Cardiac fibroblast (primary cell): ENCODE measurements at places on chromosomes 1 and 21.
A peak's percentile ranks its signal among the peaks of the same experiment; 100 is the strongest.

DNA sequence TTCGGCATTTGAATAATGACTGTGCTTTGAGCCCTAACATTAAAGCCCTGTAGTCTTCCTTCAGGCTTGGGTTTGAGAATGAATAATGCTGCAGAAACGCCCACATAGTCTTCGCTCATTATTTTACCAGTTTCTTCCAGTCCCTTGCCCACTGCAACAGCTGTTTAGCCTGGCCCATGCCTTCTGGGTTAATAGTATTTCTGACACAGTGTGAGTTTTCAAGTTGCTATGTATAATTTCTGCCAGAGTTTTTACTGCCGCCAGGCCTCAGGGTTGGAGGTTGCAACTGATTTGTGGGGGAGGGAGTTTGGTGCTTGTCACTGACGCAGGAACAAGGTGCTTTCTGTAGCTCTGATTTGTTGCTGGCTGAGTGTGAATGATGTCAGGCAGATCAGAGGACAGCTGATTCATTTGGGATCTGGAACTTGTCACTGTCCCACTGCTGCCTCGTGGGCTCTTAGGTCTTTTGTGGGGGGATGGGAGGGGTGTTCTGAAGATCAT lies 109.8 kb downstream of the MAST2 start:
- DNase-seq = peak; percentile 90

DNA sequence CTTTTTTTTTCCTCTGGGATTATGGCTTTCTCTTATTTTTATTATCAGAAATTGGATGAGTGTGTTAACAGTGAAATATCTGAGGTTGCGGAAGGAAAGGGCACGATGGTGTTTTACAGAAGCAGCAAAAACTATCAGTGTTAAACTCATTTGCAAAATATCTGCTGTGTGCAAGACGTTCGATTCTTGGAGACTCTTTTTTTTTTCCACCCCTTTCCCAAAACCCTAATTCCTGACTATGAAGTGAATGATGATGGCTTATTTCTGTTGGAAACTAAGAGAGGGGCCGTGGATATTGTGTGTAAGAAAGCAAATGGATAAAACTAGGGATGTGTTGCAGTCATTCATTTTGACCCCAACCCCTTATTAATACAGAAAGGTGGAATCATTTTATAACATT lies 677 bp downstream of the NCAM2 start:
- no peak for DNase-seq

GRCh38 chr1:107949467-107950253 lies 15.3 kb downstream of the VAV3 start:
- DNase-seq = no peak

GRCh38 chr21:36700971-36701755 lies 2.2 kb downstream of the SIM2 start:
- no peak for DNase-seq

GRCh38 chr21:32135401-32136363 lies 143.2 kb downstream of the MIS18A start:
- peak; percentile 0 for DNase-seq

DNA sequence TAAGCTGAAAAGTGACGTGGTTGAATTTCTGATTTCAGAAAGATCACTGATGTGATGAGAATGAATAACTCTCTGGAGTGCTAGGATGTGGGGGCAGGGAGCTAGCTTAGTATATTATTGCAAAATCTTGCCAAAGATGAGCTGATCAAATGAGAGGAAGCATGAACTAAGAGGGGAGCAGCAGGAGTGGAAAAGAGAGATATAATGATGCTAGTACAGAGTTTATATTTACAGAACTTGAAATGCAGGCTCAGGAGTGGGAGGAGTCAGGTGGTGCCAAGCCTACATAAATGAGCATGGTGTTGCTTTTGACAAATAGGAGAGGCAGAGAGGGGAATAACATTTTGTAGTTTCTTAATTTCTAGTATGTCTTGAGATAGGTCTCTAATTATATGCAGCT lies 38.1 kb upstream of the NBL1 start:
- DNase-seq = peak; percentile 39

DNA sequence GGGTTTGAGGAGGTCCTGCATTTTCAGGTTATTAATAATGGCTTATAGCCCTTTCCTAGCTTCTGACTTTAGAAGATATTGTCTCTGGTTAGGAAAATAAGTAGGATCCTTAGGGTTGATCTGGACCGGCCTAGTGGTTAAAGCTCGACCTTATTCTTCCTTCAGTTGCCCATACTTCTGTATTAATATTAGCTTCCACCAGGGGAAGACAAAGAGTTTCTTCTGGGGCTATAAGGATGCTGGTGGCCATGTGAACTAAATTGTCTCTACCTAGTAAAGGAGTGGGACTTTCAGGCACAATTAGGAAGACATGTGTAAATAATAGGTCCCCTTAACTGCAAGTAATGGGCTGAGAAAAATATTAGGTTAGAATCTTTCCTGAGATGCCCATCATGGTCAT lies 20.6 kb upstream of the FCGR2A start:
- DNase-seq = no peak

- DNase-seq = no peak
These were observed 21.3 kb downstream of the PDE4B start for GRCh38 chr1:65813956-65814355.

- DNase-seq = no peak
These were observed 13.4 kb downstream of the FCRL4 start for GRCh38 chr1:157584503-157584902.

DNA sequence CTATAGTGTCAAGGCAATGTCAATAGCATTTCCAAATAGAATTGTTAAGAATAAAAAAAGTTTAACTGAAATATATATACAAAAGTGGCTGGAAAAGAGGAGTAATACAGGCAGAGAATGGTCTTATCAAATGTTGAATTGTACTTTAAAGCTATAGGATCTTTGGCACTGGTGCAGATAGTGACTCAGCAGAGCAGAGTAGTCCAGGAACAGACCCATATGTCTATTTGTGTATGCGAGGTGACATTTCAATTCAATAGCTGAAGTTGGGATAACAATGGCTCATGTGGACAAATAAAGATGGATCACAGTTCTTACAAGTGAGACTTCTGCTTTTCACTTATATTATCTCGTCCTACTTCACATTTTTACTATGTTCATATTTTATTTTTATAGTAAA lies 543.0 kb upstream of the B3GALT2 start:
- DNase-seq = no peak

DNA sequence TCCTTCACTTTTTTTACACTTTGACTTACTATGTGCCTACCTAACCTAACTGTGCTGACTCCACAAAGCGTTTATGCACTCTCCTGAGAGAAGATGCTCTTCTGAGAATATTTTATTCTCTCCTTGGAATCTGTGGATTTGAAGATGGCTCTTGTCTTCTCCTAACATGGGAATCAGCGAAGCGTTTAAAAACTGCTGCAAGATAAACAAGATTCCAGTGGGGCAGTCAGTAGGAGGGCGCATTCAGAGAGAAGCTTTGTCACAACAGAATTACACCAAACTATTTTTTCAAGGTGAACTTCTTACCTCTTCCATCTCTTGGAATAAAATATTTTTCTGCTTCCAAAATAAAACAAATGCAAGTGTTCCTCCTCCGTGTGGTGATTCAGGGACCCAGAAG lies 113.1 kb downstream of the FOXD2 start:
- no peak for DNase-seq

DNA sequence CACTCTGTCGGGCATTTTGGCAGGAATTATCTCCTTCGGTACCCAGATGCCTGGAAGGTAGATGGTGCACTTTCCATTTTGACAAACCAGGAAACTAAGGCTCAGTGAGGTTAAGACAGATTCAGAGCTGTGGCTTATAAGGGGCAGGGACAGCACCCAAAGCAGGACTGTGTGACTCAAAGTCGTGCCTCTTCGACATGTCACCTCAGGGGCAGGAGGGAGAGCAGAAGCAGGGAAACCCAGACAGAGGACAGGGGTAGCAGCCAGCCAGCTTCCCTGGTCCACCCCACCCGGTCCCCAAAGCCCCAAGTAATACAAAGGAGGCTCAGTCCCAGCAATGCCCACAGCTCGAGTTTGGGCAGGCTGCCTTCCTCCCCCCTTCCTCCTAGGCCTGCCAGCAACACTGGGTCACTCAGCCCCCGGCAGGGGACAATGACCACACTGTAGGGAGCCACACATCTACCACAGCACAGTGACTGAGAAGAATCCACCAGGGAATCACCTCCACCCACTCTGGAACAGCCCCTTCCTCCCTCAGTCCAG lies 2.5 kb downstream of the RHOC start:
- DNase-seq = no peak

DNA sequence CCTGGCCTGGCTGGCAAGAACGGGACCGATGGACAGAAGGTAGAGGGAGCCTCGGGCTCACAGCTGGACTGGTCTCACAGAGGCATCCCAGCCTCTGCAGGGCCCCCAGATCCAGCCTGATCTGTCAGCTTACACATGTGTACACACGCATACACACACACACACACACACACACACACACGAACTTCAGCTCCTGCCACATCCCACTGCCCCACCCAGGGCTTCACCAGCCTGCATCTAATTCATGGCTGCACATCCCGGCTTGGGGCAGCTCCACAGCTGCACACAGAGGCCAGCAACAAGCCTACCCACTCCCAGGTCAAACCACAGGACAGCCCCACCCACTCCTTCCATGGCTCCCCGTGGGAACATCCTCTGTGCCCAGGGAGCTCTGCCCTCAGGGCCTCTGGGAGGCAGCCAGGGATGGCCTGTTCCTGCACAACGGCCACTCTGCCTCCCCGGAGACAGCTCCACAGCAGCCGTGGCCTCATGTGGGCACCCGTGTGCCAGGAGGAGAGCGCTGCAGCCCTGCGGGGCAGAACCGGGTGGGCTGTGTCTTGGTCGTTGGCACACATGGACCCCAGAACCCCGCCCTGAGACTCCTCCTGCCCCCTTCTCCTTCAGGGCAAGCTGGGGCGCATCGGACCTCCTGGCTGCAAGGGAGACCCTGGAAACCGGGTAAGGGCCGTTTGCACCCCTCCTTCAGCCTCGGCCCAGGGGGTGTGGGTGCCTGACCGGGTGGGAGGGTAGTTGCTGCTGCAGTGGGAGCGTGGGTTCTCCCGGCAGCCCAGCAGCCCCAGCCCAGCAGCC lies 19.1 kb downstream of the COL6A2 start:
- DNase-seq = no peak

GRCh38 chr21:36966821-36967768 lies 626 bp upstream of the HLCS start:
- peak; percentile 25 for DNase-seq

GRCh38 chr1:202216691-202217090 lies 23.1 kb downstream of the LGR6 start:
- no peak for DNase-seq

DNA sequence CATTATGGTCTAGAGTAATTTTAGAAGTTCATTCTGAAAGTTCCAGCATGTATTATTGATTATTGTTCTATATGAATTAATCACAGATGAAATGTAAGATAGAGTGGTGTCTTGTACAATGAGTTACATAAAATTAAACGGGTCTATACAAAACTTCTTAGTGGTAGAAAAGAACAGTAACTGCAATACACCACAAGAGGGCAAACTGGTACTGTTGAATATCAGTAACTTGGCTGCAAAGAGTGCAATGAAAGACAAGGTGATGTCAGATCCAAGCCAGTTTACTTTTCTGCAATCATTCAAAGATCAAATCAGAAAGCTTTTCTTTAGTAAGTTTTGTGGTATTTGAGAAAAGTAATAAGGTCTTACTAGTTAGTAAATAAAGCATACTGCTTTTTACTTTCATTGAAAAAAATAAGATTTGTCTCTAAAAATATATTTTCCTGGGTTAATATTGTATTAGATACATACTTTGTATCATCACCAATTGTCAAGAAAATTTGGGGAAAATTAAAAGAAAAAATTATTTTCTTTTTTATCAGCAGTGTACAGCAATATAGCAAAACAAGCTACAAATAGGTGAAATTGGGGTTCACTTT lies 66.4 kb upstream of the BTG3 start:
- peak; percentile 79 for DNase-seq

DNA sequence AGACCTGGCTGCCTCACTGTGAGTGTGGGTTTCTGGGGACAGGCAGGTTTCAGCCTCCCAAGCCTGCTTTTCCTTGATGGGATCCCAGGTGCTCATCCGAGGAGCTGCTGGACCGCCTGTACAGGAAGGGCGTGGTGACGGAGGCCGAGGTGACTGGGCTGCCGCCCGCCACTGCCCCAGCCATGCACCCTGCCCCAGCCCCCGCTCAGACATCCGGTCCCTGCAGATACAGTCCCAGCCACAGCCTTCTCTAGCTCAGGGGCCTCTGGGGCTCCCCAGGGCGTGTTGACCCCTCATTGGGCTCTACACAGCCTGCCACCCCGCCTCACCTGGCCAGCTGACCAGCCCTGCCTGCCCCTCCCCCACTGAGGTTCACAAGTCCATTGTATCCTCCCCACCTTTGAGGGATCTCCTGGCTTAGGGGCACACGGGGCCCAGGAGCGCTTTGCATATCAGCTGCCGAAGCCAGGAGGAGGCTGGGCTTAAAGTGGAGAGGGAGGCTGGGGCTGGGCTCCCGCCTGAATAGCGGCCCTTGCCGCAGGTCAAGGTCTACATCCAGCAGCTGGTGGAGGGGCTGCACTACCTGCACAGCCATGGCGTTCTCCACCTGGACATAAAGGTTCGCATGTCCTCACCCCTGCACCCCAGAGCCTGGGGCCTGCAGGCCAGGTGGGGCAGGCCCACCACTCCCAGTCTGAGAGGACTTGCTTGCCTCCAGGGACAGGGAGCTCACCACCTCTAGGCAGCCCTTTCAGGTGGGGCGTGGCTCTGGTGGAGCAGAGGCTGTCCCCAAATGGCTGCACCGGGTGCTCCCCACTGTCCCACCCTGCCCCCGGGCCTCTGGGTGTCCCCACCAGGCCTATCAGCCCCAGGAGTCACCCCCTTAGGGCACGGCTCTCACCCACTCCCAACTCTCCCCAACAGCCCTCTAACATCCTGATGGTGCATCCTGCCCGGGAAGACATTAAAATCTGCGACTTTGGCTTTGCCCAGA lies 38.5 kb downstream of the TRIM11 start:
- DNase-seq = no peak

DNA sequence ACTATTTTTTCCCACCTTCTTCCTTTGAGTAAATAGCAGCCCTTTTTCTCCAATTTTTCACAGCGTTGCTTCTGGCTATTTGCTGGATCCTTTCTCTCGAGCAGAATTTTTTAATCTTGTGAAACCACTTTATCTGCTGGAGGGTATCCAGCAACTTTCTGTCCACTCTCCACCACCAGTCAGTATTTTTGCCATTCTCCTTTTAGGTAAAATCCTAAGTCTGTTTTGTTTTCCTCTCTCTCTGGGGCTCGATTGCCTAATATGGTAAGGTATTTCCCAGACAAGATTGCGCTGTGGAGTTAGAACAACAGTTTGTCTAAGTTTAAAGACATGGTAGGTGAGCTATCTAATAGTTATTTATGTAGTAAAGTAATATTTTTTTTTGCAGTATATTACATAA lies 156.9 kb downstream of the PPP1R12B start:
- DNase-seq = peak; percentile 93
